ENCODE measurements at places on chromosomes 6 and 20.

DNA sequence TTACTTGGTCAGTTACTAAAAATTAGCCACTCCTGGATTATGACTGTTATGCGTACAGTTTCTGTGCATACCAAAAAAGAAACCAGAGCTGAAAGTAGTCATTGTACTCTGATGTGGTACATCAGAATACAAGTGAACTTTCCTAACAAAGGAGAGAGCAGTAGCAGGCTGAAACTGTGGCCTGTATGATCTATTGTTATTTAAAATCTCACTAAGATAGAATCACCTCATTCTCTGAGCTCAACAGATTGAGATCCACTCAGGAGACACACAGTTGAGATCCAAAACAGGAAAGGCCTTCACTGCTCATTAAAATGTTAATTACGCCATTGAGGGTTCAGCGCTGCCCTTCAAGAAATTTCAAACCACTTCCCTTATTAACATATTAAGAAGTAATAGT is 576.4 kb downstream of the LMBRD1 start:
- no peak for DNase-seq

DNA sequence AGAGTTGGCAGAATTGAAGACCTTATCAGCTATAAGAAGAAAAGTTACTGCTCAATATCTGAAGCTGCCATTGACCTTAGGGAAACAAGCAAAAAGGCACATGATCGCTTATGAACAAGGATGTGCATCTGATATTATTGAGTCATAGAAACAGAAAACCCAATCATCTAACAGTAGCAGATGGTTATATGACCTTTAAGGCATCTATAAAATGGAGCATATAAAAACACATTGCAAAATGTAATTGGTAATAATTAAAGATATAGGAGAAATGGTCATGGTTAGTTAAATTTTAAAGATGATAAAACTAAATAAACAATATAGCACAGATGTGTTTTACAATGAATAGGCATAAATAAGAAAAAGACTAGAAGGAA is 260.1 kb upstream of the TAB2 start:
- DNase-seq, result no peak

- no peak for DNase-seq
Measured at GRCh38 chr6:119891644-119892043, 542.1 kb upstream of the MAN1A1 start.

DNA sequence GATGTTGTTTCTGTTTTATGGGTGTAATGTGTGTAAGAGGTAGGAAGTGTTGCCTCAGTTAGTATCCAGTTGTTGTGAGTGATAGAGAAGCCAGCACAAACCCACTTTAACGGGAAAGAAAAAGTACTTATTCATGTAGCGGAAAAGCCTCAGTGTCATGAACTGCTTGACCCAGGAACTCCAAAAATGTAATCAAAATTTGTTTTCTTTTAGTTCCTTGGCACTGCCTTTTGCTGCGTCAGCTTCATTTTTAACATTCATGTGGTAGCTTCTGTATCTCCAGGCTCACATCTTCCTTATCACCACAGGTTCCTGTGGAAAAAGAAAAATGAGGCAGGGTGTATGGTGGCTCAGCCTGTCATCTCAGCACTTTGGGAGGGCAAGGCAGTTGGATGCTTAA is 46.4 kb upstream of the CCDC28A start:
- no peak for DNase-seq
